ENCODE measurements at places on chromosomes 7 and 10.

DNA sequence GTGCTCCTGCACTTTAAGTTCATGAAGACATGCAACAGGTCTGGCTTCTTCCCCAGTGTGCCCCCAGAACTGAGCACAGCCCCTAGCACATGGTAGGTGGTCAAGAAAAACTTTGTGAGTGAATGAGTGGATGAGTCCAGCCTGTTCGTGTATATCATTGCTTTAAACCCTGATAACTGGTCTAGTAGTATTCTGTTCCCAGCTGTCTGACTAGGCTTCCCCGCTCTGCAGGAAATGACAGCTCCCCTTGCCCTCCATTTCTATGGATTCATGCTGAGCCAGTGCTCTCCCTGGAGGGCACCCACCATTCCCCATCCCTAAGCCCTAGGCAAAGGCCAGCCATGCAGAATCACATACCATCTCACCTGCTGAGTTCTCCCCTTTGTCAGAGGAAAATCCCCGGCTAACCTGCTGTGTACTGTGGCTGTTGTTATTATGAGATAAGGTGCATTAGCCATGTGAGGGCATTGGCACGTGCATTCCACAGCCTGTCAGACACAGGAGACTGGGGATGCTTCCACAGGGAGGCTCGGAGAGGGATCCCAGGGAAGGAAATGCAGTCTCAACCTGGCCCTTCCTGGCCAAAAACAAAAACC, 698.9 kb downstream of the GRID1 start:
- DNase-seq: no peak

- DNase-seq: no peak
Measured at GRCh38 chr10:62726142-62726541, 78.4 kb upstream of the ADO start.

DNA sequence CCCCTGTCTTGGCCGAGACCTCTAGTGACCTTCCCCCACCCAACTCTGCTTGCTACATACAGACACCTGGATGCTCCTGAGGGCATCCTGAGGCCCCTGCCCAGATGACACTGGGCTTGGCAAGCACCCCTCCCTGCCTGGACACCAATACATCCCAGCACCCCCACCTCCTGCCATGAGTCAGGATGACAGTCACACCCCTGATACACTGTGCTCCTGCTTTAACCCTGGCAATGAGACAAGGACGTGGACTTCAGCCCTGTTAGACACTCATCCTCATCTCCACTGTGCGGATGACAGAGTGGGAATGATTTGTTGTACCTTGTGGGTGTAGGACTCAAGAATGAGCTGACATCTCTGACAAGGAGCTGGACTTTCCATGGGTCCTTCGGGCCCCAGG, 186.3 kb upstream of the ADCY1 start:
- DNase-seq: no peak

GRCh38 chr10:90889636-90890035, 17.9 kb downstream of the RPP30 start:
- no peak for DNase-seq

DNA sequence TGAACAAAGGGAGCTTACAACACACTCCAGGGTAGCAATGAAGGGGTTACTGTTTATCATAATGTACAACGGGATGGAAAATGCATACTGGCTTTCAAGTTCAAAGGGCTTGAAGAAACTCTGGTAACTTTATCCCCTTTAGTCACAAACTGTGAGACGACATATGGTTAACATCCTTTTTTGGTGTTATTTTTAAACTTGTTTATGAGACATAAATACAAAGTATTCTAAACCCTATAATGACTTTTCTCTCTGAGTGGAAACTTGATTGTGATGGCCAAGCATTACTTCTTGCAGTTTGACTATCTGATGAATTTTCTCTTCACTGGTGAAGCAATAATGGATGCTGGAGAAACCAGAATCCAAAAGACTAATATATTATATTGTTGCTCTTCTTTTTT, 62.0 kb upstream of the SEMA3A start:
- DNase-seq: no peak

- no peak for DNase-seq
Measured at GRCh38 chr10:14613588-14613920, 161.1 kb downstream of the FAM107B start.

GRCh38 chr7:141534757-141535737, 16.2 kb upstream of the AGK start:
- no peak for DNase-seq

- DNase-seq: no peak
Measured at GRCh38 chr10:58642916-58643428, 130.3 kb downstream of the BICC1 start.

- peak; percentile 12 for DNase-seq
Measured at GRCh38 chr7:14685167-14685566, 217.4 kb downstream of the DGKB start.

GRCh38 chr10:53487019-53487983, 714.7 kb upstream of the MBL2 start:
- no peak for DNase-seq

GRCh38 chr7:126398285-126398684, 854.5 kb downstream of the GRM8 start:
- DNase-seq: peak; percentile 60

- DNase-seq: no peak
Measured at GRCh38 chr7:24578052-24578451, 4.8 kb downstream of the PALS2 start.

- DNase-seq: no peak
Measured at GRCh38 chr10:17647326-17647725, 3.4 kb downstream of the STAM start.

- peak; percentile 78 for DNase-seq
Measured at GRCh38 chr7:23055582-23056178, 41.8 kb upstream of the HYCC1 start.

DNA sequence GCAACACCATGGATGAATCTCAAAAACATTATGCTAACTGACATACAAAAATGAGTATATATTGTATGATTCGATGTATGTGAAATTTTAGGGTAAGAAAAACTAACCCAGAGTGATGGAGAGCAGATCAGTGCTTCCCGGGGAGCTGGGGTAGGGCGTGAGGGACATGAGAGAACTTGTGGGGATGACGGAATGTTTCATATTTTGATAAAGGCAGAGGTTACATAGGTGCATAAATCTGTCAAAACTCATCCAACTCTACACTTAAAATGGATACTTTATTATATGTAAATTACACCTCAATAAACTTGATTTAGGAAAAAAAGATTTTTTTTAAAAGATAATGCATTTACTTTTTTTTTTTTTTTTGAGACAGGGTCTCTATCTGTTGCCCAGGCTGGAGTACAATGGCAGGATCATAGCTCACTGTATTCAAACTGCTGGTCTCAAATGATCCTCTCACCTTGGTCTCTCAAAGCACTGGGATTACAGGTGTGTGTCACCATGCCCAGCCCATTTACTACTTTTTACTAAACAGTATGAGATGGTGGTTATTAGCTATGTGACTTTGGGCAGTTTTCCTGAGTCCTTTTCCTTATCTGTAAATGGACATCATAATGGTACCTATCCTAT, 13.7 kb downstream of the RHEB start:
- no peak for DNase-seq

- no peak for DNase-seq
Measured at GRCh38 chr10:100483876-100484666, 21.3 kb downstream of the WNT8B start.

DNA sequence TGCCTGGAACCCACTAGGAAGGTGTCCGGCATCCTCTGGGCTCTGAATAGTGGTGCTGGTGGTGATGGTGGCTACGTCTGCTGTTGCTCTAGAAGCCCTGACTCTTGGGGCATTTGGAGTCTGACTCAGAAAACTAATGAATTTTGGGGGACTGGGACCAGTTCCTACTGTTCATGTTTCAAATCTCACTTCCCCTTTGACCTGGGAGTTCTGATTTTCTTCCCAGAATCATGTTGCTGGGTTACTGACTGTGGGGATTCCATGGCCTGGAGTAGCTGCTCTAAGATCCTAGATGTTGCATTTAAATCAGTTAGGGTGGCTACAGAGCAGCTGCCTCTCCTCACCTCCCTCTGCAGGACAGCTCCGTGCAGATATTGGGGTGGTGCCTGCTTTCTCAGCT, 3.2 kb downstream of the TSPAN33 start:
- DNase-seq: no peak

- DNase-seq: no peak
Measured at GRCh38 chr10:77497748-77498147, 139.9 kb downstream of the KCNMA1 start.

DNA sequence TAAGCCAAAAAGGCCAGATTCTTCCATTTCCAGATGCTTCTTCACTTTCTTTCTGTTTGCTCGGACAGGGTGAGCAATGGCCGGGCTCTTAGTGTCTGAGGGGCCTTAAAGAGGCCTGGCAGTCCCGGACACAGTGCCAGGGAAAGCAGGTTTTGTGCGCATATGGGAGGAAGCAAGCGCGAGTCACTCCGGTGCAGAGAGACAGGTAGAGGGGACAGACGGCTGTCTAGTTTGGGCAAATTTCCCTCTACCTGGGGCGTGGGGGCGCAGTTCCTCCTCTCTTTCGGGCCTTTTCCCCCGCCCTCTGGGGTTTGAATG, 4.7 kb downstream of the NEUROD6 start:
- DNase-seq: no peak

- DNase-seq: no peak
Measured at GRCh38 chr7:42662862-42663261, 249.0 kb downstream of the C7orf25 start.

- DNase-seq: no peak
Measured at GRCh38 chr10:63209705-63210104, 76.6 kb downstream of the NRBF2 start.

DNA sequence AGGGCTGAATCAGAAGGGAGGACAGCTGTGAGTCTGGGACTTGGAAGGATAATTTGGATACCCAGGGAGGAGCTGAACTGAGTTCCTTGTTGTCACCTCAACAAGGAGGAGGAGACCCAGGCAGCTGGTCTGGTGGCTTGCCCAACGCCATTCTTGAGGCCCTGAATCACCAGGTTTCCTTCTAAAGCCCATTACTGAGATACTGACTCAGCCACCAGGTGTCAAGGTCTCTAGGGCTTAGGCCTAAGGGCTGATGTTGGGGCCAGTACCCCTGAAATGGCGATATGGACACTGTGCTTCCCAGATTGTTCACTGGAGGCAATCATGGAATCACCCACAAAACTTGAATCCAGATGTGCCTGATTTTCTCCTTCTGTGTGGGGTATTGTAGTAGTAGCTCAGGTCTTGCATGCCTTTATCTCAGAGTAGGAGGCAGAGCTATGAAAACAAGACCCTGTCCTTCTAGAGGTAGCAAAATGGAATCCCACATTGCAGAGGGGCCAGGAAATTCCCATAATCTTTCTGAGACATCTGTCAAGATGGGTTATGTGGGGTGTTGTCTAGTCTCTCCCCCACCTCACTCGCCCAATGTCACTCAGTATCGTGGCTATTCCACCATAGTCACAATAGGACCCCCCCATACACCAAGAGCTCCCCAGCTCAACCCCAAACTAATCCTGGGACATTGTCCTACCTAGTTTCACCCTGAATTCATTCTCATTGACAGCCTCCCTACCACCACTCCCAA, 1.8 kb upstream of the ATG9B start:
- peak; percentile 76 for DNase-seq

- no peak for DNase-seq
Measured at GRCh38 chr10:112343056-112343806, 30.7 kb upstream of the ACSL5 start.

DNA sequence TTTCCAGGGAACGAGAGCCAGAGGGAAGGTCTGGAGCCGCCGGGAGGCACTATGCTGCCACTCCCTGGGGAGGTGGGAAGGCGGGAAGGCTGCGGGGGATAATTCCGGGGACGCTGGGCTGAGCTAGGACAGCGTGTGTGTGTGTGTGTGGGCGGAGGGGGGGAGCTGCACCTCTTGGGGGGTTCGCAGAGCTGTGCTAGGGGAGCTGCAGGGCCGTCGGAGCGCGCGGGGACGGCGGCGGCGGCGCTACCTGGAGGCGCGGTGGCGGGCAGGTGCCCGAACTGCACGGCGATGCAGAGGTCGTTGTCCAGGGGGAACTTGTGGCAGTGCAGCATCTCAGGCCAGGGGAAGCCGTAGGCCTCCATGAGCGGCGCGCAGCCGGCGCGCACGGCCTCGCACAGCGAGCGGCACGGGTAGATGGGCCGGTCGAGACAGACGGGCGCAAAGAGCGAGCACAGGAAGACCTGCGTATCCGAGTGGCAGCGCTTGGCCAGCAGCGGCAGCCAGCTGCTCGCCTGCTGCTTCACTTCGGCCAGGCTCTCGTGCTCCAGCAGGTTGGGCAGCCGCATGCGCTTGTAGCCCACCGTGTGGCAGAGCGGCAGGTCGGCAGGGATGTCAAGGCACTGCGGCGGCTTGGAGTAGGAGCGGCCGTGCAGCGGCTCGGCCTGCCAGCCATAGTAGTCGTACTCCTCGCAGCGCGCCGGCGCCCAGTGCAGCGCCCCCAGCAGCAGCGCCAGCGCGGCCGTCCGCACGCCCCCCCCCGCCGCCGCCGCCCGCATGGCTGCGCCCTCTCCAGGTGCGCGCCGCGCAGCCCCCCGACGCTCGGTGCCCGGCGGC, 526 bp downstream of the SFRP5 start:
- DNase-seq: peak; percentile 17

- DNase-seq: no peak
Measured at GRCh38 chr10:111970111-111970510, 213.5 kb downstream of the GPAM start.

GRCh38 chr7:157990226-157990880, 597.3 kb downstream of the PTPRN2 start:
- no peak for DNase-seq

- peak; percentile 92 for DNase-seq
Measured at GRCh38 chr7:114047889-114048288, 129.1 kb upstream of the PPP1R3A start.
